ENCODE measurements at places on chromosomes 1 and 21.

DNA sequence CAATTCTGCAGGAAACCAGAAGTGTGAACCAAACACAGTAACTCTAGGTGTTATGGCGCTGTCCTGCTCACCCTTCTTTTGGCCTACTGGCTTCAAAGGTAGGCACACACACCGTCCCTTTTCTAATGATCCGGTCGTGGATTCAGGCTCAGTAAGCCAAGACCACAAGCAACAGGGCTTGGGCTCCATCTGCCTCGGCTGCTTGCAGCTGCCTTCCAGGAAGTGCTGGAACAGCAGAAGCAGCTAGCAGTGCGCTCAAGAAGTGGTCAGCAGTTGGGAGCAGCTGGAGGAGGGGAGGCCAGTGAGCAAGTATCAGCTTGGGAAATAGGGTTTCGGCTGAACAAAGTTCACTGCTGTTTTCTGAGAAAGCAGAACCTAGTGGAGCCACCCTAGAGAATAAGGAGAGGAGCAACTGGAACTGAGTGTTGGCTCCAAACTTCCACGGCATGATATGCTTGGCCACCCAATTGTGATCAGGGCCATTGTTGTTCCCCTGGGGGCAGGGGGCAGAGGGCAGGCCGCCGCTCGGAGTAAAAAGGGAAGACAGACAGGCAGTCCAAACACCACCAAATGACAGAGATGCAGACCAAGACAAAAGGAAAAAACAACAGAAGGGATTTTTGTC is 173.4 kb downstream of the TOMM20 start:
- DNase-seq, result no peak

- no peak for DNase-seq
Measured at GRCh38 chr1:218878369-218878768, 295.3 kb upstream of the LYPLAL1 start.

DNA sequence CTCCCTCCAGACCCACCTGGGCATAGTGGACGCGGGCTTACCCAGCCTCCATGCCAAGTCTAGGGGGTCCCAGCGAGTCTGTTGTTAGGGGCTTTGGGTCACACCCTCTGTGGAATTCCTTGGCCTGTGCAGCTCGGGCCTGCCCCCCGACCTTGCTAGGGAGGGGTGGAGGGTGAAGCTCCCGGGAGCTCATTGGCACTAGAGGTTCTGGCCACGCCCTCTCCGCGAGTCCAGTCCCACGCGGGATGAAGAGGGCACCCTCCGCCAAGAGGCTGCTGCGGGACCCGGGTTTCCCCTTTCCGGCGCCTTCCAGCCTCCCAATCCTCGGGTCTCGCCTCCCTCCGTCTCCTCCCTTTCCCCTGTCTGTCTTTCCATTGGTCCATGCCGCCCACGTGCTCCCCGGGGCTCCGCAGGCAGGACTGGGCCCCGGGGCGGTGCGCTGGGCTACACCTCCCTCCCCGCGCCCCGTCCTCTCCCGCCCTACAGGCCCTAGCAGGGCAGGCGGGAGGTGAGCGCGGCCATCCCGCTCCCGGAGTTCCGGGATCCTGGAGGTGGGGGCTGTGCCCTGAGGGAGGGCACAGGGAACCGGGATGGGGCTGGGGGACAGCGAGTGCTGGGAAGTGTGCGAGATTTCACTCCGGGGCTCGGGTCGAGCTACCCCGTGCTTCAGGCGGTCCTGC is 3.5 kb downstream of the RUSC1 start:
- peak; percentile 96 for DNase-seq

DNA sequence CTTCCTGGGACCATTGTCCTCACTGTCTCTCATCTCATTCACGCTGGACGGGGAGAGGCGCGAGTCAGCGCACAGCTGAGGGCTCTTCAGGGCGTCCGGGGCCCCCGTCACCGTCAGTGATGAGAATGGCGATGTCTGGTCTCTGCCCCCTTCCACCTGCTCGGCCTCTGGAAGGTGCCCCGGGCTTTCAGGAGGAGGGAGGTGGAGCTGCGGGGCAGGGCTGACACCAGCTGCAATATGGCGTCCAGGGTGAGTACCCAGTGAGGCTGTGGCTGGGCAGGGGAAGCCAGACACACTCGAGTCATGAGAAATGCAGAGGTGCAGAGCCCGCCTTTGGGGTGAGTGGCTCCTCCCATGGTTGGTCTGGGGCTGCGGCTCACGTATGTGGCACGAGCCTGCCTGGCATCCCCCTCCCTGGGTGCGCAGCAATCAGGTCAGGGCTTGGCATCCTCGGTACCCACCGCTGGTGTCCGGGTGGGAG is 15.1 kb downstream of the MORN1 start:
- no peak for DNase-seq

DNA sequence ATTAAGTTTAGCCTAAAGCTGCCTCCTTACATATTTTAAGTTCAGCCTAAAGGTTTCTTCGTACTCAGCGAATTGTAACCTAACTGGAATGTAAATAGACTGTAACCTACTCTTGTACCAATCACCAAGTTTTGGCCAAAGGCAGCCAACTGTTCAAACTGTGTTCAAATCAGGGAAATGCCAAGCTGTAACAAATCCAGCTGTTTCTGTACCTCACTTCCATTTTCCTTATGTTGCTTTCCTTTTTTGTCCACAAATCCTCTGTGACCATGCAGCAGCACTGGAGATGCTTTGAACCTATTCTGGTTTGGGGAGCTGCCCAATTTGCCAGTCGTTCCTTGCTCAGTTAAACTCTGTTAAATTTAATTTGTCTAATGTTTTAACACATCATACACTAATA is 3.2 kb upstream of the APOBEC4 start:
- no peak for DNase-seq

DNA sequence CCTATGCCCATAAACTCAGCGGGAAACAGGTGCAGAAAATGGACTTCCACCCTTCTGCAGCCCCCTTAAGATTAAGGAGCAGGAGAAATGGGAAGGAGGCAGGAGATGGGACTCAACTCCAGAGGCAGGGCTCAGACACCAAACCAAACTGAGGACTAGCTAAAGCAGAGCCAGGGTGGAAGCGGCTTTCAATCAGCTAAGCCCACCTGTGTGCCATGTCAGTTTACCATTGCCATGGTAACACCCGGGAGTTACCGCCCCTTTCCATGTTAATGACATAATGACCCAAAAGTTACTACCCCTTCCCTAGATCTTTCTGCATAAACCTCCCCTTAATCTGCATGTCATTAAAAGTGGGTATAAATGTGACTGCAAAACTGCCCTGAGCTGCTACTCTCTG is 653.5 kb downstream of the PTPRU start:
- DNase-seq, result no peak

GRCh38 chr1:210250665-210250997 is 18.0 kb downstream of the SERTAD4 start:
- no peak for DNase-seq

- DNase-seq, result peak; percentile 53
Measured at GRCh38 chr1:19122668-19123067, 87.4 kb downstream of the UBR4 start.

Measured in ureter (tissue), 1 donor.